ENCODE measurements at places on chromosomes 4 and X.

GRCh38 chr4:122633211-122633610 lies 12.3 kb upstream of the IL21 start:
- DNase-seq = no peak

DNA sequence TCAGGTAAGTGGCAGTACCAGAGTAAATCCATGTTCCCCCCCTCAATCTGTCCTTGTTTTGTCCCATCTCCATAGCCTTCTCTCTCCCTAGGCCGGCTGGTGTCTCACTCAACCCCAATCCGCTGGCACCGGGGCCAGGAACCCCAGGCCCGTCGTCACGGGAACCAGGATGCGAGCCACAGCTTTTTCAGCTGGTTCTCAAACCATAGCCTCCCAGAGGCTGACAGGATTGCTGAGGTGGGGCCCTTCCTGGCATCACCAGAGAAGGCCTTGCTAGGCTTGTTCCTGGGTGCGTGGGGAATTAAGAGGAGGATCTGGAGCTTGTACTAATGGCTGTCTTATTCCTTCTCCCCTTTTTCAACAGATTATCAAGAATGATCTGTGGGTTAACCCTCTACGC lies 2.7 kb downstream of the TSPYL2 start:
- DNase-seq = no peak

DNA sequence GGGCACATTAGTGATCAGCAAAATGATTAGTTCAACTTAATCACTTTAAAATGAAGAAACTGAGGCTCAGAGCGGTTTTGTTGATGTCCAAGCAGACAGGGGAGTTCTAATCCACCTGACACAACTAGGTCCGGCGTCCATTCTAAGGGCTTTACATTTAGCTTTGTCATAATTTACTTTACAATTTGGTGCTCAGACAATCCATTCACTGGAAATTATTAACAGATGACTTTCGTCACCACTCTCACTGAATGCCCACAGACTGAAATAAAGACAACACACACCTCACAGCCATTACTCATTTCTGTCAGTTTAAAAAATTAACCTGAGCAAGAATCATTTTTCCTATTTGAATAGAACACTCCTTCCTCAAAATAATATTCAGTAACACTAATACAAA lies 10.8 kb downstream of the NR3C2 start:
- DNase-seq = no peak

DNA sequence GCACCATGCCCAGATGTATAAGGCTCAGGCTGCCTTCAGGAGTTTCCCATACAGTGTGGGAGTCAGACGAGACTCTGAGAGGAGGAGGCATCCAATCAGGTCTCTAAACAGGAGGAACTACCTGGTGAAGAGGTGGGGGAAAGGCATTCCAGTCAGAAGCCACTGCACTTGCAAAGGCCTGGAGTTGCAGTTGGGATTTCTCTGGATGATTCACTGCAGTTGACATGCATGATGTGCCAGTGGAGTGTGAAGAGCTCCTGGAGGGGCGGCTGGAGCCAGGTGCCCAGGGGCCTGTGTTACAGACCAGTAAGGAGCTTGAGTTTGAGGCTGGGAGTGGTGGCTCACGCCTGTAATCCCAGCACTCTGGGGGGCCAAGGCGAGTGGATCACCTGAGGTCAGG lies 339.1 kb downstream of the ARHGAP10 start:
- DNase-seq = no peak

GRCh38 chrX:151776936-151777335 lies 42.4 kb downstream of the CNGA2 start:
- no peak for DNase-seq

DNA sequence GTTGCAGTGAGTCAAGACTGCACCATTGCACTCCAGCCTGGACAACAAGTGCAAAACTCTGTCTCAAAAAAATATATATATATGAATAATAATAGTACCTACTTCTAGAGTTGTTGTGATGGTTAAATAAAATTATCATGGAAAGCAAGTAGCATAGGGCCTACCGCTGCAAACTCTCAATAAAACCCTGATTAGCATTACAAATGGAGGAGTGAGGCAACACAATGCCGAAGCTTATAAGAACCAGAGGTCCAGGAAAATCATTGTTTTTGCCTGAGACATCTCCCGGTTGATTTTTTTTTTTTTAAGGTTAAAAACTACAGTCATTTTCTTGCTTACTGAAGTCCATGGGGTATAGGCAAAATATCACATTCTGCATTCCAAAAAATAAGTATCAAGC lies 185.0 kb upstream of the GALNT7 start:
- DNase-seq = no peak

- no peak for DNase-seq
Measured at GRCh38 chr4:145520172-145520571, 38.5 kb downstream of the SMAD1 start.

- no peak for DNase-seq
Measured at GRCh38 chr4:97646997-97647396, 496.3 kb downstream of the STPG2 start.

DNA sequence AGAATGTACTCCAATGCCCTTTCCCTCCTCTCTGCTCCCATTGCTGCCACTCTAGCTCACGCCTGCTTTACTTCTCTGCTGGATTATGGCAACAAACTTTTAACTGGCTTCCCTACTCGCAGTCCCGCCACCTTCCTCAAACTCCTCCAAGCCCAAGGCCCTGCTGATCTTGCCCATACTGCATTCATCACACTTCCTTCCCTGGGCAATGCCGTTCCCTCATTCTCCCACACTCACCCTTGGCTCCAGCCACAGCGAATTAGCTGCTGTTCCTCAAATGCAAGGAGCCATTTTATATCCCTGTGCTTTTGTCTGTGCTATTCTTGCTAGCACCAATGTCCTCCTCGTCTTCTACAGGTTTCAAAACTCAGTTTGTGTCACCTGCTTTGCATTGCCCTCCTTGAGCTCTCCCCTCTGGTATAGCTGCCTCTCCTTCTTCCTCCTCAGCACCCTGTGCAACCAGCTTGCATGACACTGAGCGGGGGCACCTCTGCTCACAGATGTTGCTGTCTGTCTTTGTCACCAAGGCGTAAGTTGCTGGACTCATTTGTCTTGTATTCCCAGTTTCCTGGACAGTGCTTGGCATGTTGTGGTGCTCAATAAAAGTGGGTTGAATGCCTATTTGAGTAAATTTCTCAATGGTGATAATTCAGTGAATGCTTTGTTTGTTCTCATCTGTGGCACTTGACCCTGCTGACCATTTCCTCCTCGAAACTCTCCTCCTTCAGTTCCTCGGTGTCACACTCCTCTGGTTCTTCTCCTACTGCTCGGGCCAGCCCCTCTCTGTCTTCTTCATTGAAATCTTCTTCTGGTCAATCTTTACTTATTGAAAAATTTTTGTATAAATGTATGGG lies 22.4 kb upstream of the MGST2 start:
- no peak for DNase-seq

- no peak for DNase-seq
Measured at GRCh38 chr4:76723924-76724323, 174.0 kb downstream of the SOWAHB start.

DNA sequence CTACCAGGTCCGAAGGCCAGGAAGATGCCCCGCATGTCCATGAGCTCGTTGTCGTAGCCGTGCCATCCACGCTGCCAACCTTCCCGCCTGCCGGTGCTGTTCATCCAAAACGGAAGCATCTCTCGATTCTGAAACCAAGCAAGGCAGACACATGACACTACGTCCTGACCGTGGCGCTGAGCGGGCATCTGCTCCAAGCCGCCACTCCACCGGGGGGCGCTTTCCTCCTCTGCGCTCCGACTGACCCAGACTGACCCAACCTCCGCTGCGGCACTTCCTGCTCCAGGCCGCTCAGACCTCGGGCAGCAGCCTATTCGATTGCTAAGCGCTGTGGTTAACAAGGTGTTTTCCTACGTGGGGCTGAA lies 120.5 kb downstream of the ENPP6 start:
- DNase-seq = no peak

DNA sequence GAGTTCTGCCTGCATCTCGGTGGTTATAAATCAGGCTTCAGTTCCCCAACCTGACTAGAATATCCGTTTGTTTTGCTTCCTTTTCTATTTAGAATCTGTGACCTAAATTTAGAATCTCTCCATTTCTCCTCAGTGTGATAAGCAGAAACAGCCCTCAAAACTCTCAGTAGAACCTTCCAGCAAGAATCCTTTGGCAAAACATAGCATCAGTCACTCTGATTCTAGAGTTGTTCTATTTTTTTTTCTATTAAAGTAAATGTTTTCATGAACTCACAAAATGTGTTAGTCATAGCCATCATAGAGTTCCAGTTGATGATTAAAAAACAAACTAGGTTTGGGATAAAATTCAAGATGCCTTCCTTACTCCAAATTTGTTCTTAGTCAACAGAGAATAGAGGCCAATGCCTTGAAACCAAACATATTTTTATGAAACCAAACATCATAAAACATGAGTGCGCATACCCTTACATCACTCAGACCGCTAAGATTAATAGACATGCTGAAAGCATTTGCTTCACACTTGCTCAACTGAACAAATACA lies 13.2 kb upstream of the C1QTNF7 start:
- no peak for DNase-seq

DNA sequence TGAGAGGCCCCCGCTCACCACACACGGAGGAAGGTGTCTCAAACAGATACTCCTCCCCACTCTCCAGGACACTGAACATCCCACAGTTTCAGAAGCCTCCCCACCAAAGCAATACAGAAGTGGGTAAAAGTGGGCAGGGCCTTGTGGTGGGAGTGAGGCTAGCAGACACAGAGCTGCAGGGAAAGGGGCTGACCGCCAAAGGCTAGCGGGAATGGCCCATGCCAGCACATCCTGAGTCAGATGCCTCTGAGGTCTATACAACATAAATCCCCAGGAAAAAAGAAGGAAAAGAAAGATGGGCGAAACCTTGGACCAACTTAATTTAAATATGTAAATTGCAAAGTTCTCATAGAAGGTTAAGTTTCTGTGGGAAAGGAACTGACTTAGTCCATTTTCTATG lies 21.9 kb upstream of the ARHGAP10 start:
- DNase-seq = no peak

DNA sequence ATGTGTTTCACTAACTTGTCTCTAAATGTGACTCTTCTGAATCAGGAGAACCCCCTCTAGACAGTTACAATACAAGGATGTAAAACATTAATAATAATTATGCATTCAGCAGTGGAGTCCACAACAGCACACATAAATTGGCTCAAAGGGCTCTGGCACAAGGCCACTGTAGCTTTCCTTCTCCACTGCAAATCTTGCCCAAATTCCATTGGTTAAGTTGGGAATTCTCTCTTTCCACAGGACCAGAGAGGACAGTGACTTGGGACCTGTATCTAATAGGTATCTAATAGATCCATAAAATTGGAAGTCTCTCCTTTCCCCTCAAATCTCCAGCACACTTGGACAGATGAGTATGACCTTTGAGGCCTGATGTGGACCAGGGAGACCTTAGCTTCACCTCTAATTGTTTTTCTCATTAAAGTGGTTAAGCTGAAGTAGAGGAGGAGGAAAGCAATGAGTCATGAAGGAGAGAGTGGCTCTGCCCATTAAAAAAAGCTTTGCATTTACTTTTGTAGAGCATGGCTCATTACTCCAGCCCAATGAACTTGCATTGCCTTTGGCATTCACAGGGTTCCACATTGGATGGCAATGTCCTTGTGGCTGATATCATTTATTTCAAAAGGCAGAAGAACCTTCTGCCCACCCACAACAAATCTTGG lies 72.3 kb upstream of the SH3RF1 start:
- no peak for DNase-seq

DNA sequence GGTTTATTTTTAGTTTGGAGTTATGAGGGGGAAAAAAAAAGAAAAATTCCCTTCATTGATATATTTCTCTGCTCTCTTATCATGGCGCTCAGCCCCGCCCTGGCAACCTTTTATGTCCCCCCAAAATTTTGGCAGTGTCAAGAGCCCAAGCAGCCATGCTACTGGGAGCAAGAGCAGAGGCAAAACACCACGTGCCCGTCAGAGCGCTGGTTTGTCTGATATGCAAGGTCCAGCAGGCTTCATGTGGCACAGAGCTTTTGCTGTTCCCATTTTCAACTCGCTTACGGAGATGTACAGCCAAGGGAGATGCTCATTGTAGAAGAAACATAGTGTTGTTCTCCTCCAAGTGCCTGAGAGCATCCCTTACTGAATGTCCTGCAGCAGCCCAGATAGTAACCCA lies 27.3 kb downstream of the SLITRK2 start:
- no peak for DNase-seq
